ENCODE measurements at places on chromosomes 12 and 14.

- no peak for DNase-seq
These were observed 100.4 kb upstream of the USP44 start for GRCh38 chr12:95651681-95652080.

DNA sequence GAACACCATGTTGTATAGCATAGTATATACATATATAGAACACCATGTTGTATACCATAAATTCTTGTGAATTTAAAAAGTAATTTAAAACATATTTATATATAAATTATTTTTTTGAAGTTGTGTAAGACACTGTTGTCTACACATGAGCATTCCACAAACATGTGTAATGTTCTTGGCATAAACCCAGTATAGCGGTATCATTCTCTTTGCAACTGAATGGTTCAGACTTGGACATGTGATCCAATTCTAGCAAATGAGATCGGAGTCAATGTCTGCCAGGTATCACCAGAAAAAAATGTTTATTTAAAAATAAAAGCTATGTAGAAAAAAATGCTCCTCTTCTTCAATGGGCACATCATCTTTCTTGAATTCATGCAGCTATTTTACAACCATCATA, 33.9 kb downstream of the CEP290 start:
- no peak for DNase-seq

DNA sequence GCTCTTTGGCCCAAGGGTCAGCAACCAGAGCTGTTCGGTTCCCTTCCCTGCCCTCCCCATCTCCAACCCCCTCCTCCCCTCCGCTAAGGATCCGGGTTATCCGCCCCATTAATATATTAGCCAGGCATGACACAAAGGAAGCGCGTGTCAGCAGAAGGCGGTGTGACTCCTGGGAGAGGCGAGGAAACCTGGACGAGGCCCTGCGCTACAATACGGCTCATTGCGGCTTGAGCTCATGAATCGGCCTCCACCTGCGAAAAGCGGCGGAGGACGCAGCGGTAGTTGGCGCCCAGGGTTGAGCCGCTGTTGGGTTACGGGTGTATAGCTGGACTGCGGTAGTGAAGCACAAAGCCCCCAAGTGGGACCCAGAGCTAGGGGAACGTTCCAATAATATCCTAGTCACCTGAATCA, 9.9 kb downstream of the FOXA1 start:
- no peak for DNase-seq

GRCh38 chr12:6187948-6188793, 12.0 kb upstream of the CD9 start:
- no peak for DNase-seq

GRCh38 chr14:101463566-101464171, 97.6 kb upstream of the DIO3 start:
- DNase-seq, result no peak

GRCh38 chr12:53749986-53750811, 1.6 kb downstream of the CISTR start:
- no peak for DNase-seq

DNA sequence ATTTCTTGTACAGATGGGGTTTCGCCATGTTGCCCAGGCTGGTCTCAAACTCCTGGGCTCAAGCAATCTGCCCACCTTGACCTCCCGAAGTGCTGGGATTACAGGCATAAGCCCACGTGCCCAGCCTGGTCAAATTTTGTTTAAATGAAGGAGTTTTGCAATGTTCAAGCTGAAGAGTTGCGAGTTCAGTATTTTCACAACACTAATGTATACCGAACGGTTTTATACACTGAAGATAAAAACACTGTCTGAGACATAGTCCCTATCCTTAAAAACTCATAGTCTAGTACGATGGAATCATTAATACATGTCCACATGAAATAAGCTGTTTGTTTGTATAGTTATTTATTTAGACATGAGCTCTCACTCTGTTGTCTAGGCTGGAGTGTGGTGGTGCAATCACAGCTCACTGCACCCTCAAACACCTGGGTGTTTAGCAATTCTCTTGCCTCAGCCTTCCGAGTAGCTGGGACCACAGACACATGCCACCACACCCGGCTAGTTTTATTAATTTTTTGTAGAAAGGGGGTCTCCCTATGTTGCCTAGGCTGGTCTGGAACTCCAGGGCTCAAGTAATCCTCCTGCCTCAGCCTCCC, 15.4 kb downstream of the TRAPPC6B start:
- DNase-seq, result no peak

GRCh38 chr12:20434996-20435395, 66.7 kb downstream of the PDE3A start:
- DNase-seq, result no peak

GRCh38 chr14:68878908-68879307, 86.0 kb upstream of the ZFP36L1 start:
- DNase-seq, result no peak

- DNase-seq, result no peak
These were observed 21.1 kb downstream of the NUBPL start for GRCh38 chr14:31582286-31582691.

DNA sequence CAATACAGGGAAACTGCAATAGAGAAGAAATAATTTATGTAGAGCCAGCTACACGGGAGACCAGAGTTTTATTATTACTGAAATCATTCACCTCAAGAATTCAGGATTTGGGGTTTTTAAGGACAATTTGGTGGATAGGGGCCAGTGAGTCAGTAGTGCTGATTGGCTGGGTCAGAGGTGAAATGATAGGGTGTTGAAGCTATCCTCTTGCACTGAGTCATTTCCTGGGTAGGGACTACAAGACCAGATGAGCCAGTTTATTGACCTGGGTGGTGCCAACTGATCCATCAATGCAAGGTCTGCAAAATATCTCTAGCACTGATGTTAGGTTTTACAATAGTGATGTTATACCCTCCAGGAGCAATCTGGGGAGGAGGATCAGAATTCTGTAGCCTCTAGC, 486.3 kb downstream of the LRIG3 start:
- DNase-seq, result no peak

DNA sequence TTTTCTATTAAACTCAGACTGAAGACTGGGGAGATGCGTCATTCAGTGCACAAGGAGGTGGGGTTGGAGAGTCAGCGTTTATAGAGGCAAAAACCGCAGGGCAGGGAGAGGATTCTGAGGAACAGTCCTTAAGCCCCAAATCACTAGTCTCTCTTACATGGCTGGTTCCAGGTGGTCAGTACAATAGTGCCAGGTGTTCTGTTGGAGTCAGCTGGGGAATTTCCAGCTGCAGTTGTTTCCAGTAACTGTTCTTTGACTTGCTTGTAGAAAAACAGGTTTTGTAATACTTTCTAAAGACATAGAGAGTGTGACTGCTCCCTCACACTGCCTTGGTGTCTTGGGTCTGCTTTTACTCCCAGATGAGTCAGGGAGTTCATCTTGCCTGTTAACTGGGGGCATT, 192.2 kb downstream of the TMTC3 start:
- DNase-seq, result no peak

DNA sequence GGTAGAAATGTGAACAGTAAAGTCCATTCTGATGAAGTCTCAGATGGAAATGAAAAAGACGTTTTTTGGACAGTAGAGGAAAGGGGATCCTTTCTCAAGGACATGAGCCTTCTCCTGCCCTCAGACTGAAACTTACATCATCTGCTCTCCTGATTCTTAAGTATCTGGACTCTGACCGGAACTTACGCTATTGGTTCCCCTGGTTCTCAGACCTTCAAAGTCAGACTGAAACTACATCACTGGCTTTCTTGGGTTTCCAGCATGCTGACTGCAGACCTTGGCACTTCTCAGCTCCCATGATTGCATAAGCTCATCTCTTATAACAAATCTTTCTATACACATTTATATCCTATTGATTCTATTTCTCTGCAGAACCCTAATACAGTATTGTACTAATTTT, 291.0 kb downstream of the SNAPC1 start:
- DNase-seq, result no peak

DNA sequence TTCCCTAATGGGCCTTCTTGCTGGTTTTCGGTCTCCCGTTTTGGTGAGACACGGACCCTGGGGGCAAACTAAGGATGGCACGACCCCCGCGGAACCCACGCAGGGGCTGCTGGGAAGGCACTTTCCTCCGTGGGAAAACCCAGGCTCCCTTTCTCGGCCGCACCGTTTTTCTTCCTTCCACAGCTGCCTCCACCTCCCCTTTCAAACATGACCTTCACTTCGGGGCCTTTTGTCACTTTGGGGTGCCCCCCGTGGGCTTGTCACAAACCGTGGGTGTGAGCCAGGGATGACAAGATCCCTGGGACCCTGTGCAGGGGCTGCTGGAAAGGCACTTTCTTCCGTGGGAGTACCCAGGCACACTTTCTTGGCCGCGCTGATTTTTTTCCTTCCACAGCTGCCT, 268.7 kb downstream of the ALG10 start:
- no peak for DNase-seq

GRCh38 chr12:91171476-91171875, 11.1 kb downstream of the DCN start:
- DNase-seq, result no peak

GRCh38 chr12:68336889-68337303, 4.7 kb upstream of the MDM1 start:
- DNase-seq, result no peak

DNA sequence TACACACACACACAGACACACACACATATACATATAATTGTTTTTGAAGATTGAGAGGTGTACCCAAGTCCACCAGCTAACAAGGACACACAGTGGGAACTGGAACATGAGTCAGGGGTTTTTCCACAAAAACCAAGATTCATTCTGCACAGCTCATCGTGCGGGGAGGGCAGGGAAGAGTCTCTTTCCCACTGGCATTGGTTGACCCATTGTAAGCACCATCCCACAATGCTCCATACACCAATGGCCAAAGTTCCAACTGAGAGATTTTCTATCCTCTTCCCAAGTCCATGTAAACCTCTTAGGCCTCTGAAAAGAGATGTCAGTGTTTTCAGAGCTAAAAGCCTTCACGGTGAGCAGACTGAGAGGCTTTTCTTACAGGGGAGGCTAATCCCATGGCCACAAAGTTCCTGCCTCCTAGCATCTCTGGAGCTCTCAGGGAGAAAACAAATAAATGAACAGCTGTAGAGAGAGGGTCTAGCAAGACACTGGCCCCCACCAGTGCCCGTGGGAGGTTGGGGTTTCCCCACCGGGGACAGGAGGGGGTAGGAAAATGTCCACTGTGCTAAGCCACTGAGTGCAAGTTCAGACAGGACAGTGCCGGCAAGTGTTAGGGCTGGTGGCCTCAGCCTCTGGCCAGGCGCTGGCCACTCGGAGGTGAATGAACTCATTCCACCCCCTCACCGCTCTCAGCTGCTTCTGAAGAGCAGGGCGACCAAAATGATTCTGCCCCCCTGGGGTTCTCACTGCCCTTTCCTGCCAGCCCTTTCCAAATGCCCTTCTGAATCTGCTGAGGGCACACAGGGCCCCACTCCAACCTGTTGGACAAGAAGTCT, 21.5 kb upstream of the TC2N start:
- no peak for DNase-seq

- peak; percentile 79 for DNase-seq
These were observed 7.1 kb downstream of the RHOF start for GRCh38 chr12:121786440-121786825.

GRCh38 chr12:33476058-33476457, 36.4 kb upstream of the SYT10 start:
- no peak for DNase-seq

GRCh38 chr12:97476255-97476654, 13.7 kb downstream of the RMST start:
- no peak for DNase-seq

DNA sequence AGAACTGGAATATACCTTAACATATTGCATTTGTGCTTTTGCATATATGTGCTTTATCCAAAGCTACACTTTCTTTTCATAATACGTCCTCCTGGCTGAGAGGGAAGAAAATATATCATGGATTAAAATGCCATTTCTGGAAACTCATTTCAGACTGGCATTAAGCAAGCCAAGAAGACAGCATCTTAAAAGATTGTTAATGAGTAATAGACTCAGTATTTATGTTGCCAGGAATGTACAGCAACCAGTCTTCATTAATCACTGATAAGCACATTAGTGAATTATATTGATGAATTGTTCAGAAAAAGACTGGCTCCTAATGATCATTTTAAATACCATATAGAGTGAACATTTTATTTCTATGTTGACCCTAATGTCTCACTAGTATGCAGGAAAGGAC, 134.9 kb upstream of the IFNG-AS1 start:
- DNase-seq, result no peak

DNA sequence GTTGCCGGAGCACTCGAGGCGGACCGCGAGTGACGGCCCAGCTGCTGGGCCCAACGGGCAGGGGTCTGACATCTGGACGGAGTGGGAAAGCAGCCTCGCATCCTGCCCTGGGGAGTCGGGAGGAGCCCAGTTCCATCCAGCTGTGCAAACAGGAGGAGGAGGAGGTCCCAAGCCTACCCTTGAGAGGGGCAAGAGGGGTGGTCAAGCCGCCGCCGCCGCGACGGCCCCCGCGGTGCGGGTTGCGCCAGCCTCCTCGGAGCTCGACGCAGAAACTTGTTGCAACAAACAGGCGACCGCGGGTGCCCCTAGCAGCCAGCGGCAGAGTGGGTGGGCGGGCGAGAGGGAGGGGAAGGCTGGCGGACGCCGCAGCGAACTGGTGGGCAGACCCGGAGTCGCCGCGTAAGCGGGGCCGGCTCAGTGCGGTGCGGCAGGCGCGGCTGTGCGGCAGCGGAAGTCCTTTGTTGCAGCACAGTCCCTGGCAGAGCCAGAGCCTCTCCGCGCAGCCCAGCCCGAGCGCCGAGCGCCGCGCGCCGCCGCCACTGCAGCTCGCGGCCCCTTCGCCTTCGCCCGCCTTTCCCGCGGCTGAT, at the start of gene ZBTB1:
ZBTB1 (plus strand) TSS at position 461 of the 587 bp plus-strand sequence. CDS start 16,735 bp downstream, outside the sequence.
- peak; percentile 82 for DNase-seq

DNA sequence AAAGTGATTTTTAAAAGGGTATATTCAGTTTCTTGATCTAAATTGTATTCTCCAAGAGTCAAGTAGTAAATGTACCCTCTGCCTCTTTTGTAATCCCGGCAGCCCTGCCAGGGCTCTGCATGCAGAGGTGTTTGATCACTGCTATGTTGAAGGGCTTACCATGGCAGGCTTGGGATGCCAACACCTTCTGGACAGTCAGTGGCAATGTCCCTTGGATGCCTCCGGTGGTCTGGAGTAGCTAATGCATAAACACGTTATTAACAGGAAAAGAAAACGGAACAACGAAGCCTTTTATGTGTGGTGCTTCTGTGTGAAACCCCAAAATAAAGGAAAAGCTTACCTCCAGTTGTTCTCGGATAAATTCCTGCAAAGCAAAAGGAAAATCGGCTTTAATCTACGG, 19.9 kb downstream of the EIF2B2 start:
- peak; percentile 16 for DNase-seq

DNA sequence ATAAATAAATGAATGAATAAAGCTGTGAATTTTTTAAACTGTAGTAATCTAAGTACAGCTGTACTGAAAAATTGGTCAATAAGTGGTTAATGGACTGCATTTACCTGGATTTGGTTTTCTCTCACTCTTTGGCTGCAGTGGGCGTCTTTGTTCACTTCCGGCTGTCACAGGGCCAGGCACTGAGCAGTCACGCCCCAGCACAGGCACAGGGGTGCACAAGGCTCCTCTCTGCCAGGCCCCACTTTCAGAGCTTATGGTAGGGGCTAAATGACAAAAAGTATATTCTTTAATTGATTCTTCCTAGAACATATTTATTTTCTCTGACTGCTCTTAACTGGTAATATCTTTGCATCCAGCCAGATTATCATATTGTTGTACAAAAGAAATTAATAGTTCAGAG, 70.6 kb upstream of the DYNC1H1 start:
- DNase-seq, result no peak
